Inflammatory macrophage treated with lipopolysaccharide for 4 hours (primary cell): ENCODE measurements at places on chromosomes 12 and 14.

GRCh38 chr12:129351481-129351880 is 498.2 kb downstream of the GLT1D1 start:
- no peak for DNase-seq

DNA sequence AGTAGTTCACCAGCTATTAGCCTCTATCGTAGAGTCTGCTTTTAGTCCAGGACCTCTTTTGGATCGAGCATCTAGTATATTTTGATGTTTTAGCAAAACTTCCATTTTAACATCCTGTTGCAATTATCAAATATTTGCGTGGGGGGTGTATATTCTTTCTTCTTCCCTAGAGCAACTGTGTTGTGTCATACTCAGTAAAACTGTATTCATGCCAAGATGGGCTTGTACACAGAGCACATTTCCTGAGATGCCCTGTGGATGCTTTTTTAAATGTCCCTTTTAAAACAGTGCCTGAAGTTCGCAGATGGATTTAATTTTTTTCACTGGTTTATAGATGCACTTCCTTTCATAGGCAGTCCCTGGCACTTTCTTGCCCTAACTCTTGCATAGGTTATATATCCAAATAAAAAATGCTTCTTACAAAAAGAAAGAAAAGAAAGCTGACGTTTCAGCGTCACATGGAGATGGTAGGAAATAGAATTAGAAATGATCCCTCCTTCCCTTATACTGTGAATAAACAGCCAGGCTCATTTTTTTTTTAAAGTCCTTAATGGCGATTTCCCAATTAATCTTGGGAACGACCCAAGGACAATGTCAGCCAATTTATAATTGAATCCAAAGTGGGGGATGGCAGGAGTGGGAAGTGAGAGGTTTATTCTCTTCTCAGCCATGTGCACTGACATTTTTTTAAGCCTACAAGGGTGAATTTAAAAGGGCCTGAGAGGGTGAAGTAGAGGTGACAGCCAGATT is 247.0 kb downstream of the SLC41A2 start:
- peak; percentile 45 for DNase-seq

DNA sequence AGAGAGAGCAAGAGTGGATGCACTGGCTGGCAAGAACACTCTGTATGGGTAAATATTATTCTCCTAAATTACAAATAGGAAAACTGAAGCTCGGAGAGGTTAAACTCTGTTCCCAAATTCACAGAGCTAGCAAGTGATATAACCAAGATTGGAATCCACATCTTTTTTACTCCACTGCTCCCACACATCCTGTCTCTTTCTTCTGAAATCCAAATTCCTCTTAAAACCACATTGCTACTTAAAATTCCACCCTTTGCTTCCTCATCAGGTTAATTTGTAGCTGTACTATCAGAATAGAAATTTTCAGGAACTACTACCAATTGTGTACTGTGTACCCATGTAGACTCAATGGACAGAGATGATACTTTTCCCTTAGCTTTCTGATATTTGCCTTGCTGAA is 74.4 kb downstream of the ARMH4 start:
- DNase-seq, result no peak

- DNase-seq, result no peak
Observed at GRCh38 chr12:1838994-1839365, 18.6 kb downstream of the LRTM2 start.

DNA sequence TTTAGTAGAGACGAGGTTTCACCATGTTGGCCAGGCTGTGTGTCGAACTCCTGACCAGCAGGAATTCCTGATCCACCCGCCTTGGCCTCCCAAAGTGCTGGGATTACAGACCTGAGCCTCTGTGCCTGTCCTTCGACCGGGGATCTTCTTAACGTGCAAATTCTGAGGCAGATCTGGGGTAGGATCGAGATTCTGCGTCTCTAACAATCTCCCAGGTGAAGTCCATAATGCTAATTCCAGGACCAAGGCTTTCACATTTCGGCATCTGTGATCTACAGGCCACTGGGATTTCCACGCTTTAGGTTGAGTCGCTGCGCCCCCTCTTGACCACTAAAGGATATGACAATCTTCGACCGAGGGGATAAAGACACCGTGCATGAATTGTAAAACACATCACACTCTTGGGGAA is 24.8 kb downstream of the FOS start:
- DNase-seq, result peak; percentile 70

GRCh38 chr14:90062127-90062794 is 467 bp downstream of the KCNK13 start:
- DNase-seq, result peak; percentile 22

DNA sequence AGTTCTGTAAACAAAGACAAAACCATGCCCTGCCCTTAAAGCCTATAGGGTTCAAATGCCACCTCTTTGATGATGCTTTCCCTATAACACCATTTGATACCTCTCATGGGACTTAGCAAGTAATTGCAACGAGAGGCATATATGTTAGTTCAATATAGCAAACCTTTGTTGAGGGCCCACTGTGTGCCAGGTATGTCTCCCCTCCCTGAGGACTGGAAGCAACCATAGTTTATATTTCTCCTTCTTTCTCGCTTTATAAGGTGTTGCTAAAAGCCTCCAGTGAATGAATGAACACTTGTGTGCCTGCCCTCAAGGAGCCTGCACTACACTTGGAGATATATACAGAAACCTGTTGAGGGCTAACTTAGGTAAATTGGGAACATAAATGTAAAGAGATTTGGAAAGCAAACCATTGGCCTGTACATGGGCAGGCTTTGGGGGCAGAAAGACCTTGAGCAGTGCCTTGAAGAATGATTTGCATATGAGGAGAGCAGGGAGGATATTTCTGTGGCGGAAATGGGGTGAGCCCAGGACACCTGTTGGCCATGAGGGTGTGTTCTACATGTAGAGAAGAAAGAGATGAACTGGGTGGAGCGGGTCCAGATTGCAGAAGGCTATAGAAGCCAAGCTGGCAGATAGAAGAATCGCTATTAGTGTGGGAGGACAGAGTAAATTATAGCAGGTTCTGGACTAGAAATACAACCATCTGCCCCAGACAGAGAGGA is 1.8 kb upstream of the CKAP4 start:
- no peak for DNase-seq

DNA sequence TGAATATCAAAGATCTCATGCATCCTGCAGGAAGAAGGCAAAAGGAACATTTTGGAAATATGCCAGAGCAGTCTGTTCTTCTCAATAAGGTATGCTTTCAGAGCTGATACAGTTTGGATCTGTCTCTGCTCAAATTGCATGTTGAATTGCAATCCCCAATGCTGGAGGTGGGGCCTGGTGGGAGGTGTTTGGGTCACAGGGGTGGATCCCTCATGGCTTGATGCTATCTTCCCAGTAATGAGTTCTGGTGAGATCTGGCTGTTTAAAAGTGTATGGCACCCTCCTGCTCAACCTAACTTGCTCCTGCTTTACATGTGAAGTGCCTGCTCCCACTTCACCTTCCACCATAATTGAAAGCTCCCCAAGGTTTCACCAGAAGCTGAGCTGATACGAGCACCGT is 76.6 kb downstream of the RIN3 start:
- DNase-seq, result no peak

DNA sequence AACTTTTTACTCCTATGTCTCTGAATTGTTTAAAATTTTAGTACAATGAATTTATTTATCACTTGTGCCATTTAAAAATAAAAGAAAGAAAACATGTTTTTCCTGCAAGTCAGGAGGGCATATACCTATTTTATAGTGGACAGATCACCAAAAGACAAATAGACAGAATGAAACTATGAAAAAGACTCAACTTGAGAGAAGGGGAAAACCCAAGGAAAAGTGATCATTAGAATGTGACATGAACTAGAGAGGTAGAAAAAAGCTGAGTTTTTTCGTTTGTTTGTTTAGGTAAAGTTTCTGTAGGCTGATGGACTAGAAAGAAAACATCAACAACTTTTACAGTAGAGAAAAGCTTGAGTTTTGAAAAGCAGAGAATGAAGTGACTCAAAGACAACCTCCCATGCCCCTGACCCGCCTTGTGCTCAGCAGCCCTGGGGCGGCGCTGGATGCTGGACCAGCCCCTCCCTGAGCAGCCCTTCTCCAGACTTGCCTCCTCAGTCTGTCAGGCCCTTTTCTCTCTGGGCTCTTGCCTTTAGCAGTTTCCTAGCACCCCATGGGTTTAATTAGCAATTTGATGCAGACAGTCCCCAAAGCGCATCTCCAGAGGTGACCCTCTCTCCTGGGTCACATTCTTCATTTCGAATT is 95.1 kb upstream of the ARID2 start:
- no peak for DNase-seq

DNA sequence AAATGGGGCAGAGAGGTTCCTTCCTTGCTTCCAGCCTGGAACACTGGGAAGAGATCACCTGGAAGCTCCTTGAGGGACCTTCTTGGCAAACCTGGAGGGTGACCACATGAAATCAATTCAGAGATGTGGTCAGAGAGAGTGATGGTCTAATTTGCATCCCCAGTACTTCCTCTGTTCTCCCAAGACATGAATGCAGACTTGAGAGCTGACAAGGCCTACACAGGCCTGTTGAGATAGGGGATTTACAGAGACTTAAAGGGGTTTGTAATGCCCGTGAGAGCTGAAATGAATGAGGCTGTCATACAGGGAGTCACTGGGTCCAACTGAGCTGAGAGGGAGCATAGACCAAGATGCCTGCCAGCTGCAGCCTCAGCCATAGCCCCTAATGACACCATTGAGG is 45.1 kb downstream of the TMX1 start:
- no peak for DNase-seq

DNA sequence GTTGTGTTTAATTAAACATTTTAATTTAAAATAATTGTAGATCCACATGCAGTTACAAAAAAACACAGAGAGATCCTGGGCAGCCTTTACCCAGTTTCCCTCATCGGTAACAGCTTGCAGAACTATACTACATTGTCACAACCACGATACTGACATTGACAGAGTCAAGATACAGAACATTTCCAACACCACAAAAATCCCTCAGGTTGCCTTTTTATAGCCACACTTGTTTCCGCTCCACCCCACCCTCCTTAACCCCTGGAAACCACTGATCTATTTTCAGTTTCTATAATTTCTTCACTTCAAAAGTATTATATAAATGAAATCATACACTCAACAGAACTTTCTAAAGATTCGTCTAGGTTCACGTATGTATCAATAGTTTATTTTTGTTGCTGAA is 458.8 kb upstream of the SOX5 start:
- DNase-seq, result no peak

GRCh38 chr12:16012117-16012516 is 101.0 kb downstream of the DERA start:
- DNase-seq, result peak; percentile 17

GRCh38 chr14:101817501-101818001 is 56.0 kb downstream of the PPP2R5C start:
- DNase-seq, result no peak

DNA sequence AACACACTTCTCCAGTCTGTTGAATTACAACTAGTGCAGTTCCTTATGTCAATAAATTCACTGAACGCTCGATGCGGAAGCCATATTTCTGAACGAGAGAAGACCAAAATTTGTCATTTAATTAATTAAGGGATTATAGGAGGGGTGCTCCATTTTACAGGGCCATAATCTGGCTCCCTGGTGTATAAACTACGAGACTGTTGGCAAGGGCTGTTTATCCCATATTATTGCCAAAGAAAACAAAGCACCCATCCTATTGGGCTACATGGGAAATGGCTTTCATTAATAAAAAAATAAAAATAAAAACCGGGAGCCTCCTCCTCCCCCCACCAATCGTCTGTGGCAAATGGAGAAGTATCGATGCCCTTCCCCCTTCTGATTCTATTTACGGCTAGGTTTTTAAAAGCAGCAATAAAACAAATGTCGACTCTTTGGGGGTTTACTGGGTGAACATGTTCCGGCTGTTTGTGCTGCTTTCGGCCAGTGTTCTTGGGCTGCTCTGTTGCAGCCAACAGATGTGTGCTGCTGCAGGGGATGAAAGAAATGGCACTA is 24.8 kb downstream of the ATF7 start:
- no peak for DNase-seq

DNA sequence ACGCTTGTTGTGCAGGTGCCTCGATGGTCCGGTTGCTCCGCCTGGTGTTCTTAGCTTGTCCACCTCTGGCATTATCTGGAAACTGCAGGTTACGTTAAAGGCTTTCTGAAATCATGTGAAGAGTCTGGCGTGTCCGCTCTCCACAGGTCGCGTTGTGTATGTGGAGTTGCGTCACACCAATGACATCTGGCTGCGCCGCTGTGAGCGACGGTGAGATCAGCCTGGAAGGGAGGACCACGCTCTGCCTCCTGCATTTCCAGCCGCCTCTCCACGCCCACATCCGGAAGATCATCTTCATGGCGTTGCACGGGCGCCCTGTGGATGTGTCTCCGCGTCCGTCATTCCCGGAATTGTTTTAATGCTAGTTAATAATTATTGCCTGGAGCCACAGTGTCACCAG is 50.6 kb upstream of the GALNT9 start:
- no peak for DNase-seq

- no peak for DNase-seq
Observed at GRCh38 chr14:61616524-61617185, 78.7 kb upstream of the HIF1A start.

- DNase-seq, result no peak
Observed at GRCh38 chr12:101838628-101839323, 8.0 kb upstream of the GNPTAB start.

DNA sequence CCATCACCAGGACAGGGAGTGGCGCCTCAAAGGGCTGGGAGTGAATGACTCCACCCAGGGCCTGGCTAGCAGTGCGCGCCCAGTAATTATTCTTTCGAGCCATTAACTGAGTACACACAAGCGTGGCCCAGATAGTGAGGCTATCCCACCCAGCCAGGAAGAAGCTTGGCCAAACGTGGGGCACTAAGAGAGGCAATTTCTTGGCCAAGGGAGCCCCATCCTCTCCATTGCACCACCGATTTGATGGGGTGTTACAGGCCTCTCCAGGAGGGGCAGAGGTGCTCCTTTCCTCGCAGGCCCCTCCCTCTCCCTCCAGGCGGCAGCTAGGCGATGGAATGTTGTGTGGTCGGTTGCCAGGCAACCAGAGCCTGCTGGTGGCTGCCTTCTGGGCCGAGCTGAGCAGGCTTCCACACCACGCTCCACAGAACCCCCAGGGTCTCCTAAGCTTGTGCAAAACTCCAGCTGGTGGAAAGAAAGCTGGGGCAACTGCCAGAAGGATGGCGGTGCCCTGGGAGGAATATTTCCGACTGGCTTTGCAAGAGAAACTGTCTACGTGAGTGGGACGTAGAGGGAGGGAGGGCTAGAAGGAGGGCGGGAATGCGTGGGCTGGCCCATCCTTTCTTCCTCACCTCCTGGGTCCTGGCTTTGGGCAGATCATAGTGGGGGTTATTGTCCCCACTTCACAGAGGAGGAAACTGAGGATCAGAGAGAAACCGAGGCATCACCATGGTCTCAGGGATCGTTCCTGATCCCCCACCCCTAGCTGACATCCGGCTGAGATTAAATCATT is at the start of gene CFAP73:
Gene CFAP73 (plus strand): TSS at position 364 of the 790 bp plus-strand sequence. CDS start 134 bp downstream, at position 498.
- DNase-seq, result no peak

DNA sequence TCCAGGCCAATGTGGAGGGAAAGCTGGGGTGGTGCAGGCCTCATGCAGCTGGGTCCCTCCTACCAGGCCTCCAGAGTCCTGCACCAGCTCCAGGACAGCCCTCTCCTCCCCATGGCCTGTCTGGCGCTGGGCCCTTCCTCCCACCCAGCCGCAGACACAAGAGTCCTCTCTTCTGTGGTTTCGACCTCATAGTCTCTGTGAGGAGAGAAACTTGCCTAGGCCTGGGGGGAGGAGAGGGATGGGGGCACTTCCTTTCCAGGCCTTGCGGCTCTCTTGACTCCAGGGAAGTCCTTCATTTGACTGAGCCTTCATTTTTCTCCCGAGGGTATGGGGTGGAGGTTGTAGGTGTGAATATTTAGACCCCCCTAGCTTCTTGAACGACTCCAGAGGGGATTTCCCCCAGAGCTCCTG is 2.3 kb downstream of the MMP14 start:
- DNase-seq, result peak; percentile 50
